Activated CD4-positive, alpha-beta T cell treated with anti-CD3 and anti-CD28 coated beads, Interleukin-2, amount 10 ng/mL, durations not matched to agents 7 days and 5 days (primary cell): ENCODE measurements at places on chromosomes 12 and 14.

- DNase-seq: no peak
These were observed 13.8 kb upstream of the PRKD1 start for GRCh38 chr14:29941401-29941800.

- DNase-seq: no peak
These were observed 193.8 kb downstream of the SLC15A4 start for GRCh38 chr12:128629979-128630378.

GRCh38 chr12:62774794-62775193 lies 160.2 kb downstream of the PPM1H start:
- DNase-seq: no peak

GRCh38 chr12:53930591-53931255 lies 7.9 kb upstream of the HOXC13 start:
- no peak for DNase-seq

- no peak for DNase-seq
These were observed 41.0 kb downstream of the TFCP2 start for GRCh38 chr12:51131745-51132521.

GRCh38 chr12:50517421-50518048 lies 12.8 kb downstream of the DIP2B start:
- DNase-seq: no peak

GRCh38 chr12:34386621-34387255 lies 364.4 kb downstream of the ALG10 start:
- no peak for DNase-seq

DNA sequence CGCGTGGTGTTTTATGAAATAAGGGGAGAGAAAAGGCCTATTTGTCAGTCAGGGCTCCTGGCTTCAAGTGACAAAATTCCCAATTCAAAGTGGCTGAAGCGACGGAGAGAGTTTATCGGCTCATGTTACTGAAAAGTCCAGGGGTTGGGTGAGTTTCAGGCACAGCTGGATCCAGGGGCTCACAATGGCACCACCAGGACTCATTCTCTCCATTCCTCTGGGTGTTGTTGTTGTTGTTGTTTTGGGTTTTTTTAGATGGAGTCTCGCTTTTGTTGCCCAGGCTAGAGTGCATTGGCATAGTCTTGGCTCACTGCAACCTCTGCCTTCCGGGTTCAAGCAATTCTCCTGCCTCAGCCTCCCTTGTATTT lies 119.4 kb downstream of the SCARB1 start:
- no peak for DNase-seq

- DNase-seq: peak; percentile 14
These were observed 24.1 kb upstream of the UBC start for GRCh38 chr12:124938587-124938986.

GRCh38 chr14:55025948-55026347 lies 951 bp downstream of the WDHD1 start:
- DNase-seq: no peak

GRCh38 chr12:1797011-1797901 lies 23.1 kb upstream of the LRTM2 start:
- DNase-seq: peak; percentile 60

GRCh38 chr14:68730811-68731425 lies 61.9 kb downstream of the ZFP36L1 start:
- DNase-seq: no peak

DNA sequence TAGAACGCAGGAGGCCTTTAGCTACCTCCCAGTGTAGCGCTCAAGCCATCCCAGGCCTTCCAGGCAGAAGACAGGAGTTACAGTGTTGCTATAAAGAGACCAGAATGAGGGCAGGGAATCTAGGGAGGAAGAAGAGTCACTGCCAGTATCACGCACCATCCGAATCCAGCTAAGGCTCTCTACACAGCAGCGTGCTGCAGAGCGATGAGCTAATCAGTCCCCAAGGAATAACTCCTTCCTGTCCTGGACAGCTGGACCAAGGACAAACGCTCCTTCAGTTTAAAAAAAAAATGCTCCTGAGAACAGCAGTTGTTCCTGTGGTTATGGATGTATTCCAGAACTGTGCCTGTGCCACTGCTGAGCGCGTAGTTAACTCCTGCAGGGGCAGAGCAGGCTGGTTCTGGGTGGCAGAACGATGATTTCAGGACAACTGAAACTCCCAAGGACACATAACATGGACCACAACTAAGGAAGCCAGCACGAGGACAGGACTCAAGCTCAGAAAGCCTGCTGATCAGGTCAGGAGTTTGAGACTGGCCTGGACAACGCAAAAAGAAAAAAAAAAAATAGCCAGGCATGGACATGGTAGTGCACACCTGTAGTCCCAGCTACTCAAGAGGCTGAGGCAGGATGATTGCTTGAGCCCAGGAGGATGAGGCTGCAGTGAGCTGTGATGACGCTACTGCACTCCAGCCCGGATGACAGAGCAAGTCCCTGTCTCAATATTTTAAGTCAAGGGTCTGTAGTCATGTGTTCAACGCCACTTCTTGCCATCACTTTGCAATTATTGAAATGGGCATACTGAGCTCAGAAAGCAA lies 2.6 kb downstream of the IFFO1 start:
- no peak for DNase-seq

DNA sequence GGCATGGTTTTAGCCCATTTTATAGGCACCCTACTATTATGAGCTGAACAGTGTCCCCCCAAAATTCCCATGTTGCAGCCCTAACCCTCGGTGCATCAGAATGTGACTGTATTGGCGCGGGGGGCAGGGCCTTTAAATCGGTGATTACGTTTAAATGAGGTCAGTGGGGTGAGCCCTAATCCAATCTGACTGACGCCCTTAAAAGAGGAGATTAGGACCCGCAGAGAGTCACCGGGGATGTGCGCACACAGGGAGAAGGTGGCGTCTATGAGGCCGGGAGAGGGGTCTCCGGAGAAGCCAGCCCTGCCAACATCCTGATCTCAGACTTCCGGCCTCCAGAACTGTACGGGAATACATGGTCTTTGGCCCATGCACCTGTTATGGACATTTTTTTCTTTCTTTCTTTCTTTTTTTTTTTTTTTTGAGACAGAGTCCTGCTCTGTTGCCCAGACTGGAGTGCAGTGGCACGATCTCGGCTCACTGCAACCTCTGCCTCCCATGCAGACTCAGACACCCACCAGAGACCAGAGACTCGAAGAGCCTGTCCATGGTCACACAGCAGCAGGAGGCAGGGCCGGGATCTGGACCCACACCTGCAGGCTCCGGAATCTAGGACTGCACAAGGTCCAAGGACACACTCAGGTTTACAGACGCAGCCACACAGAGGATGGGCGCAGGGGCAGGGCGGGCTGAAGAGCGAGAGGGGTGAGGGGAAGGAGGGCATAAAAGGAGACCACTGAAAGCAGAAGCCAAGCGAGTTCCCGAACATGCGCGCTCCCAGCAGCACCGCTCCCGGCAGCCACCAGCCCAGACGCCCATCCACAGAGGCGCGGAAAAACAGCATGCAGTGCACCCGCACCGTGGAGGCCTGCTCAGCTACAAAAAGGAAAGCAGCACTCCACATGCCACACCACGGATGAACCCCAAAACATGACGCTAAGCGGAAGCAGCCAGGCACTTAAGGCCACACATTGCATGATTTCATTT lies 19.0 kb downstream of the SCARB1 start:
- DNase-seq: no peak

DNA sequence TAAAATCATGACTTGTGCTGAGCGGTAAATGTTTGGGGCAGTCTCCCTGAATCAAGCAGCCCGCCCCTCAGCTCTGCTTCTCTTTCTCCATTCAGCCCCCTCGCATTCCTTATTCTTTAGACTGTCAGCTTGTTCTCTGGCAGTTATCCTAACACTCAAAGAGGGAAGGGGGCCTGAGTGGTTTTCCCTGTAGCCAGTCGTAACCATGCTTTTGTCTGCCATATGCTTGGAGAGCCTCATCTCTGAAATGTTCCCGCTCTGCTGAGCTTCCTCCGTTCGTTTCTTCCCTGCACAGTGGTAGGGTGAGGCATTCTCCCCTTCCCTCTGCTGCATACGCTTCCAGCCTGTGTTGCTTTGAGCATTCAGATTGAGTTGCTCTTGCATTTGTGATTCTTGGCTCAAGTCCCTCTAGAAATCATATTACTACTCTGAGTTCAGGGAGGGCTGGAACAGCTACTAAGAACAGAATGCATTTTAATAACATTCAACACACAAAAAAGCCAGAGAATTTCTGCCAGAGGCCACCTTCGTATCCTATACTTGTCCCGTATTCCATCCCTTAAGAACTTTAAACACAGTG lies 119.7 kb downstream of the FBXL14 start:
- DNase-seq: no peak

DNA sequence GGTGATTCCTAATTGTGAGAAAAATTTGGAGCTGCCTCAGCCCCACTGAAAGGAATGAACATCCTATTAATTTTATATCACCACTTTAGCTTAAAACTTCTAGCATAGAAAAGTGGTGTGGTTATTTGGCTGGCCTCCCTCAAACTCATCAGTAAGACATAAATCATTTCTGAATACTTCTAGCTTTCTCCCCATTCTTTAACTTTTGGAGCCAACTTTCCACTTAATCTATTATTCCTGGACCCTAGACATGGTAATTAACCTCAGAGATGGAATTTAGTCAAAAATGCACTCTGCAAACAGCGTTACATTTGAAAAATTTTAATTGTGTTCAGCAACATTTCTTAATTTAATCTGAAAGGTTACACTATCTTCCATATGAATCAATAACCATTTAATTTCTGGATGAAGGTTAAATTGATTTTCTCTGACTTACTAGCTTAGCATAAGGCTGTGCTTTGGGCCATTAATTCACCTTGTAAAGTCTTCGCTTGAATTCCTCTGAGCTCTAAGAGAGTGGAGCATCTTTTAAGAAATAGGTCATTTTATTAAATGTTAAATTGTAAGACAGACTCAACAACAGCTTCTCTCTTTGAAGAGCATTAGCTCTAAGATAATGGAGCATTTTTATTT lies 753.6 kb upstream of the STXBP6 start:
- no peak for DNase-seq
